ENCODE measurements at places on chromosomes 2 and 18.

- H3K36me3 ChIP-seq: no peaks in the 10 kb centered on the region
- no peak overlapping the region for H3K4me3 ChIP-seq
- no peak for DNase-seq
- no peaks in the 10 kb centered on the region for H3K4me1 ChIP-seq
- no peak overlapping the region for H3K27ac ChIP-seq
- no peaks in the 10 kb centered on the region for H3K27me3 ChIP-seq
Observed at GRCh38 chr2:40304340-40304739, 147.6 kb downstream of the SLC8A1 start.

DNA sequence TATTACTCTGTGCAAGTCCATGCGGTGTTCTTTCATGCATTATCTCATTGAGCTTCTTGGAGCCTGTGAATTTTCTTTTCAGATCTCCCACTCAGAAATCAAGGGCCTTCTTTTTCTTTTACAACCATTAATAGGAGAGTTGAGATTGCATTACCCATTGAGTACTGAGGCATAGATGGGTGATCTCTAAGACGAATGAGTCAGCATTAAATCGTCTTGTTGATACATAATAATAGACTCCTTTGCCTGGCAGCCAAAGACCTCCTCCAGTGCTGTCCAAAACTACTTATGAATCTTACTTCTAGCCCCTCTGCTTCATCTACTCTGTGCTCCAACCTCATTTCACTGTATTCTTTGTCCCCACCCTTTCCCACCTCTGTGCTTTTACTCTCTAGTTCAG, 180.5 kb downstream of the AGPS start:
- DNase-seq: no peak
- H3K4me1 ChIP-seq: no peaks in the 10 kb centered on the region
- no peaks in the 10 kb centered on the region for H3K27me3 ChIP-seq
- H3K27ac ChIP-seq: no peak overlapping the region
- no peak overlapping the region for H3K4me3 ChIP-seq
- H3K36me3 ChIP-seq: no peaks in the 10 kb centered on the region

- H3K36me3 ChIP-seq: peaks cover 16% of the 10 kb centered on the region
- no peak for DNase-seq
- H3K27ac ChIP-seq: peak overlapping the region; percentile 61
Observed at GRCh38 chr2:12731701-12732280, 15.1 kb downstream of the TRIB2 start.

- H3K36me3 ChIP-seq: no peaks in the 10 kb centered on the region
- H3K27ac ChIP-seq: no peak overlapping the region
- DNase-seq: no peak
- no peaks in the 10 kb centered on the region for H3K27me3 ChIP-seq
- H3K4me1 ChIP-seq: no peaks in the 10 kb centered on the region
- no peak overlapping the region for H3K4me3 ChIP-seq
Observed at GRCh38 chr2:30641765-30642345, 165.4 kb downstream of the CAPN13 start.

DNA sequence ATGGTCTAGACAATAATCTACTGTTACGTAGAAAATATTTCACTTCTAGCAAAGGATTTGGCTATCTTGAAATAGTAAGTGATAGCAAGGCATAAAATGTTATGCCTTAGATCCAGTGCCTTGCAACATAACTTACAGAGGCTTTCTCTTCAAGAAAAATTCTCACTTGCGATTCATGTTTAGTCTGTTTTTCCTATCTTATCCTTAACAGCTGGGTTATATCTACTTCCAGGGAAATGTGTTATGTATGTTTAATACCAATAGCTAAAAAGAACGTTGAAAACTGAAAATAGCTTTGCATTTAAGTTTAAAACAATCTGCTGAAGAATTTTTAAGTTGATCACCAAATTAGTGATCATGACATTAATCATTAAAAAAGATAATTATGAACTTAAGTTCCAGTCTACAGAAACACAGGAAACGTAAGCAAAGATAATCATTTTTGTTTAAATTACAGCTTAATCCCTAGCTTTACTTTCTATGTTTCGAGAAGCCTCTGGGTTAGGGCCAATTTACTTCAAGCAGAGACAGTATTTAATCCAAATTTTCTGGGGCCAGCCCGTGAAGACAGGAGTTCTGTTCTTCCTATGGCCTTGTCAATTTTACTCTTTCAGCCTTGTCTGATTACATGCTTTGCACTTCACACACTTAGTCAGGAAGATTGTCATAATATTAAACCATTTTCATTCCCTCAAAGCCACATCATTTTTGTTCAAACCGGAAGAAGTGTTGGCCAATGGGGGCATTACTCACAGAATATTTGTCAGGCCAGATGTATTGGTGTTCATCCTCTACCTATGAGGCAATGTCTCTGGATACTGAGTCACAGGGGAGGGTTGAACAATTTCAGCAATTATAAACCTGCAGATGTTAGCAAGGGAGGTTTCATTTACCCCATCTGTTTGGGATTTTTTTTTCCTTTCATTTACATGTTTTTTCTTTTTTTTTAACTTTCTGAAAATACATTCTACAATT, 1132.9 kb upstream of the ZEB2 start:
- no peak overlapping the region for H3K4me3 ChIP-seq
- H3K27me3 ChIP-seq: no peaks in the 10 kb centered on the region
- DNase-seq: no peak
- H3K4me1 ChIP-seq: no peaks in the 10 kb centered on the region
- H3K27ac ChIP-seq: no peak overlapping the region
- H3K36me3 ChIP-seq: no peaks in the 10 kb centered on the region

- H3K4me1 ChIP-seq: no peaks in the 10 kb centered on the region
- no peak overlapping the region for H3K27ac ChIP-seq
- H3K4me3 ChIP-seq: no peak overlapping the region
- H3K27me3 ChIP-seq: no peaks in the 10 kb centered on the region
- no peak for DNase-seq
Observed at GRCh38 chr2:36734304-36734703, 37.8 kb downstream of the VIT start.

GRCh38 chr18:79720359-79720733, 40.7 kb downstream of the CTDP1 start:
- no peaks in the 10 kb centered on the region for H3K27me3 ChIP-seq
- DNase-seq: no peak
- H3K27ac ChIP-seq: no peak overlapping the region
- H3K4me1 ChIP-seq: no peaks in the 10 kb centered on the region
- H3K36me3 ChIP-seq: peaks cover 42% of the 10 kb centered on the region

DNA sequence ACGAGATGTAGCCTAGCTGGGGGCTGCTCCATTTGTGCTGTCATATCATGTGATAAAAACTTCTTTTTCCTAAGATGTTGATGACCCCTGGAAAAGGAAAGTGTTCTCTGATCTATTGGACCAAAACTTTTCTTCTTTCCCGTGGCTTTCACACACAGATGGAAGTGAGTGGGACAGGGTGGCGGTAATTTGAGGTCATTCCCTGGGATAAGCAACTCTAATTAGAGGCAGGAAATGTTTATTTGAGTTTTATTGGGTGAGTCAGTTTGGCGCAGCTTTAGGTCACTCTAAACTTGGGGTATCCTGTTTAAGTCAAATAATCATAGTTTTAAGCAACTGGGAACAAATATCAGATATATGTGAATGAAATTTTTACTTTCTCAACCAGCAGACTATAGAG, 221.0 kb upstream of the EPAS1 start:
- H3K4me3 ChIP-seq: no peak overlapping the region
- no peaks in the 10 kb centered on the region for H3K27me3 ChIP-seq
- DNase-seq: no peak
- H3K4me1 ChIP-seq: no peaks in the 10 kb centered on the region
- no peaks in the 10 kb centered on the region for H3K36me3 ChIP-seq

DNA sequence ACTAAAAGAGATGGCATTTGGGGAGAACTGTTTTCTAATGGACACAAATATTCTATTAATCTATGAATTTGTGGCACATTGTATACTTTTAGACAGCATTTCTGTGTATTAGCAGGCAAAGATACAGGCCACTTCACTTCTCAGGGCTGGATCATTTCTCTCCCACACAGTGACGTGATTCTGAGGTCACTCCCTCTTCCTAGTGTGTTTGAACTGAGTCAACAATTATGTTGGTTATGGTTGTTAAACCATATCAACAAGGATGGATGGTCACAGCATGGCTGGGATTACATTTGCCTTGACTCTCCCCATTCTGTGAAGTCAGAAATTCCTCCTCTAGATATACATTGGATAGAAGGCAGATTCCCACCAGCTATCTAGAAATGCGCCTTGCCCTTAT, 11.6 kb downstream of the NOSTRIN start:
- H3K4me1 ChIP-seq: peaks cover 11% of the 10 kb centered on the region
- no peak for DNase-seq
- no peak overlapping the region for H3K4me3 ChIP-seq
- H3K27ac ChIP-seq: peak overlapping the region; percentile 2
- no peaks in the 10 kb centered on the region for H3K36me3 ChIP-seq
- no peaks in the 10 kb centered on the region for H3K27me3 ChIP-seq

DNA sequence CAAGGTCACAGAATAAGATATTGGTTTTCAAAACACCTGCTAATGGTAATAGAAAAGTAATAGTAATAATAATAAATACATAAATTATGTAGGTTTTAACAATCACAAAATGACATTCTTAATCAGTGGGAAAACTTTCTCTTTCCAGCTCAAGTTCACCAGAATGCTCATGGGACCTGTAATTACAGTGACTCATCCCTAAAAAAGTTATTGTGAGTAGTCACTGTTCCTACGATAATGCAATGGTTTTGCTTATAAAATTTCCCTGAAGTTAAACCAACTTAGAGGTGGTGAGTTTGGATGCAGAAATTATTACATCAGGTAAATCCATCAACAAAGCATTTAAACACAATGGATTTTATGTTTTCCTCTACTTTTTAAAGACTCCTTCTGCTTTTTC, 502.3 kb downstream of the PID1 start:
- no peaks in the 10 kb centered on the region for H3K4me1 ChIP-seq
- no peaks in the 10 kb centered on the region for H3K27me3 ChIP-seq
- no peak overlapping the region for H3K4me3 ChIP-seq

- H3K27me3 ChIP-seq: no peaks in the 10 kb centered on the region
- no peak overlapping the region for H3K4me3 ChIP-seq
- no peaks in the 10 kb centered on the region for H3K36me3 ChIP-seq
- H3K27ac ChIP-seq: no peak overlapping the region
- H3K4me1 ChIP-seq: no peaks in the 10 kb centered on the region
Observed at GRCh38 chr18:59515147-59515546, 156.1 kb upstream of the LMAN1 start.

- H3K27me3 ChIP-seq: no peaks in the 10 kb centered on the region
- no peak overlapping the region for H3K27ac ChIP-seq
- H3K4me1 ChIP-seq: no peaks in the 10 kb centered on the region
- H3K36me3 ChIP-seq: no peaks in the 10 kb centered on the region
- no peak for DNase-seq
- no peak overlapping the region for H3K4me3 ChIP-seq
Observed at GRCh38 chr2:235587202-235587601, 93.4 kb downstream of the AGAP1 start.

GRCh38 chr2:67489396-67489795, 92.3 kb downstream of the ETAA1 start:
- H3K36me3 ChIP-seq: no peaks in the 10 kb centered on the region
- no peak overlapping the region for H3K4me3 ChIP-seq
- no peak for DNase-seq
- H3K27ac ChIP-seq: no peak overlapping the region
- no peaks in the 10 kb centered on the region for H3K27me3 ChIP-seq
- no peaks in the 10 kb centered on the region for H3K4me1 ChIP-seq

- H3K27ac ChIP-seq: no peak overlapping the region
- peaks cover 32% of the 10 kb centered on the region for H3K4me1 ChIP-seq
- DNase-seq: no peak
- H3K4me3 ChIP-seq: no peak overlapping the region
- no peaks in the 10 kb centered on the region for H3K36me3 ChIP-seq
Observed at GRCh38 chr2:241358470-241358869, 2.4 kb downstream of the FARP2 start.

- H3K27me3 ChIP-seq: no peaks in the 10 kb centered on the region
- no peak overlapping the region for H3K4me3 ChIP-seq
- no peaks in the 10 kb centered on the region for H3K4me1 ChIP-seq
- no peaks in the 10 kb centered on the region for H3K36me3 ChIP-seq
Observed at GRCh38 chr2:56741601-56742102, 557.9 kb downstream of the CCDC85A start.

GRCh38 chr2:134640494-134640893, 78.3 kb downstream of the TMEM163 start:
- no peak overlapping the region for H3K27ac ChIP-seq
- DNase-seq: no peak
- no peaks in the 10 kb centered on the region for H3K27me3 ChIP-seq
- no peaks in the 10 kb centered on the region for H3K36me3 ChIP-seq
- no peaks in the 10 kb centered on the region for H3K4me1 ChIP-seq

DNA sequence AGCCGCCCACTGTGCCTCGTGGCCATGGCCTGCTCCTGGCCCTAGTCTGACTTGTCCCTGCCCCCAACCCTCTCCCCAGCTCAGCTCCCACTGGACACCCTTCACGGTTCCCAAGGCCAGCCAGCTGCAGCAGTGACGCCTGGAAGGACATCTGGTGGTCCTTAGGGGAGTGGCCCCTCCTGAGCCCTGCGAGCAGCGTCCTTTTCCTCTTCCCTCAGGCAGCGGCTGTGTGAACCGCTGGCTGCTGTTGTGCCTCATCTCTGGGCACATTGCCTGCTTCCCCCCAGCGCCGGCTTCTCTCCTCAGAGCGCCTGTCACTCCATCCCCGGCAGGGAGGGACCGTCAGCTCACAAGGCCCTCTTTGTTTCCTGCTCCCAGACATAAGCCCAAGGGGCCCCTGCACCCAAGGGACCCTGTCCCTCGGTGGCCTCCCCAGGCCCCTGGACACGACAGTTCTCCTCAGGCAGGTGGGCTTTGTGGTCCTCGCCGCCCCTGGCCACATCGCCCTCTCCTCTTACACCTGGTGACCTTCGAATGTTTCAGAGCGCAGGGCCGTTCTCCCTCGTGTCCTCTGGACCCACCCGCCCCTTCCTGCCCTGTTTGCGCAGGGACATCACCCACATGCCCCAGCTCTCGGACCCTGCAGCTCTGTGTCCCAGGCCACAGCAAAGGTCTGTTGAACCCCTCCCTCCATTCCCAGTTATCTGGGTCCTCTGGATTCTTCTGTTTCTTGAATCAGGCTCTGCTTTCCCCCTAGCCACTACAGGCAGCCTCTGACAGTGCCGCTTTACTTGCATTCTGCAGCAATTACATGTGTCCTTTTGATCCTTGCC, 35.8 kb downstream of the ANO7 start:
- no peaks in the 10 kb centered on the region for H3K27me3 ChIP-seq
- no peak overlapping the region for H3K27ac ChIP-seq
- no peak overlapping the region for H3K4me3 ChIP-seq
- H3K36me3 ChIP-seq: peaks cover 23% of the 10 kb centered on the region
- peak; percentile 40 for DNase-seq

- H3K4me1 ChIP-seq: no peaks in the 10 kb centered on the region
- H3K27ac ChIP-seq: no peak overlapping the region
Observed at GRCh38 chr18:49519101-49519971, 32.3 kb upstream of the C18orf32 start.

GRCh38 chr18:47601581-47602272, 328.7 kb downstream of the SMAD2 start:
- no peaks in the 10 kb centered on the region for H3K4me1 ChIP-seq
- H3K27me3 ChIP-seq: no peaks in the 10 kb centered on the region
- DNase-seq: no peak
- no peak overlapping the region for H3K4me3 ChIP-seq
- H3K36me3 ChIP-seq: no peaks in the 10 kb centered on the region

Measured in kidney (tissue), 22 donors.